ENCODE measurements at places on chromosomes 4 and X.

GRCh38 chrX:24117258-24117657 is 32.3 kb upstream of the ZFX start:
- DNase-seq: no peak

DNA sequence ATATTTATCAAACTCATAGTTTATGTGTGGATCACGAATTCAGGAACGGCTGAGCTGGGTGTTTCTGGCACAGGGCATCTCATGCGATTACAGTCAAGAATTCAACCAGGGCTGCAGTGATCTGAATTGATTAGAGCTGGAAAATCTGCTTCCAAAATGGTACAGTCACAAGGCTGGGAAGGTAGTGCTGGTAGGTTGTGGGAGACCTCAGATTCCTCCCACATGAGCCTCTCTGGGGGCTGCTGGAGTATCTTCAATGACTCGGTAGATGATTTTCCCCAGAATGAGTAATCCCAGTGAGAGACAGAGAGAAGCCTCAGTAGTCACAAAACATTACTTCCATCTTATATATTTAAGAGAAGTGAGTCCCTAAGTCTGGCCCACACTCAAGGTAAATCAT is 36.2 kb upstream of the PRDX4 start:
- no peak for DNase-seq

GRCh38 chrX:11193035-11193469 is 81.9 kb downstream of the HCCS start:
- no peak for DNase-seq

DNA sequence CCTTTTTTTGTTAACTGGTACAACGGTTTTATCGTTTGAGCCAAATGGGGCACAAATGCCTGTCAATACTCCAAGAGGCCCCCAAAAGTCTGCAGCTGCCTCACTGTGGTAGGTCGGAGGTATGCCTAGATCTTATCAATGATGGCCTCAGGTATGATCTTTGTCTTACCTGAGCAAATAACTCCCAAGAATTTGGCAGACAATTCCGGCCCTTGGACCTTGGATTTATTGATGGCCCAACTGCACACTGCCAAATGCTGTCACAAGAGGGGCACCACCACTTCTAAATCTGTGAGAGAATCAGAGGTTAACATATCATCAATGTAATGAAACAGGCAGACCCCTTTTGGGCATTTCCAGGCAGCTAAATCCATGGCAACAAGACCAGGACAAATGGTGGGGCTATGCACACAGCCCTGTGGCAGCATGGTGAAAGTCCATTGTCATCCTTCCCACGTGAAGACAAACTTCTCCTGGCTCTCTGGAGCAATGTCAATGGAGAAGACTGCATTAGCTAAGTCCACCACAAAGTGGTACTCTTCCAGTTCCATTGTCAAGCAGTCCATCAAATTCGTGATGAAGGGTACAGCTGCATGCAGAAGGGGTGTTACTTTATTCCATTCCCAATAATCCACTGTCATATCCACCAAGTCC is 28.6 kb downstream of the CXCL13 start:
- no peak for DNase-seq

- DNase-seq: no peak
Observed at GRCh38 chrX:75061701-75062100, 94.4 kb downstream of the ABCB7 start.

Measured in SHP77 treated with DMSO at 0.1 percent for 48 hours (cell line).